Stimulated activated CD8-positive, alpha-beta memory T cell treated with anti-CD3 and anti-CD28 coated beads, Interleukin-4, amount 100 ng/mL, for 1 hour (primary cell): ENCODE measurements at places on chromosomes 12 and 14.

DNA sequence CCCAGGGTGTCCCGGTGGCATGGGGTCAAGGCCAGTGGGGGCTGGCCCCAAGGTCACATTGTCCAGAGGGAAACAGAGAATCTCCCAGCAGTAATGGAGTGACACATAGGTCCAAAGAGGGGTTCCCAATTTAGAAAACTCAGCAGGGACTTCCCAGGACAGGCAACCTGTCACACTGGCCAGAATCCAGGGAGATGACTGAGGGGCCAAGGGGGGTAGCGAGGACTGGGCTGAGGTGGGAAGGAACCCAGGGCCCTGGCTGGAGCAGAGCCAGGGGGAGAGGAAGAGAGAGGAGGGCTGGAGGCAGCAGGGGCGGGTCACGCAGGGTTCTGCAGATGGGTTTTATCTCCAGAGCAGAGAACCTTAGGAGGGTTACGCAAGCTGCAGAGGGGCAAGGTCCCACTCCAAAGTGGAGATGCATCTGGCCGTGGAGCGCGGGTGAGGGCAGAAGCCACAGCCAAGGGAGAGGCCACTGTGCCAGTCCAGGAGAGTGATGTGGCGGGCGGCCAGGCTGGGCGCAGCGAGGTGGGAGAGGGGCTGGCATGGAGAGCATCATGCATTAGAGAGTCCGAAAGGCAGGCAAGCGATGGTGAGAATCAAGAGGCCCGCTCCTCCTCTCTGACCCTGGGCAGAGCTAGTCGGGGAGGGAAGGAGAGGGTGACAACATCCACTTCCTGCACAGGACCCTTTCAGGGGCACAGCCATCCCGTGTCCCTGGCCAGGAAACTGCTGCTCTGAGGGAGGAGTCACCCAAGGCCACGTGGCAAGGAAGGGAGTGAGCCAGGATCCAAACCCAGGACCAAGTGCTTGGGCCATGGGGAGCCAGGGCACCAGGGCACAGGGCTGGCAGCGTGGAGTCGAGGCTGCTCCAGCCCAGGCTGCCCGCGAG lies 29.0 kb downstream of the NCOR2 start:
- no peak for DNase-seq

DNA sequence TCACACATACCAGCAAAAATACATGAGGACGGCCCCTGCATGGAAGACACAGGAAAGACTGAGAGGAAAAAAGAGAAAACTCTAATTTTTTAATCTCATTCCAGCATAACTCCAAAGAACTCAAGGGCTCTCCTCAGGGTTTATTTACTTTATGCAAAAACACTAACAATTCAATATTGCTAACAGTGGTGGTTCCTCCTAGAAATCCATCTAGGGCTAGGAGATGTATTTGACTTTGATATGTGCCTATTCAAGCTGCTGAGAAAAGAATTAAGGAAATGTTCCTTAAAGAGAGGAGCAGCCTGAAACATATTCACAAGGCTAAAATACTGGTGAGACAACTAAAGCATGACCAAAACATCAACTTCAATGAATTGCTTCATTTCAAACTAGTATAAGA lies 57.0 kb downstream of the SLC25A21 start:
- no peak for DNase-seq

DNA sequence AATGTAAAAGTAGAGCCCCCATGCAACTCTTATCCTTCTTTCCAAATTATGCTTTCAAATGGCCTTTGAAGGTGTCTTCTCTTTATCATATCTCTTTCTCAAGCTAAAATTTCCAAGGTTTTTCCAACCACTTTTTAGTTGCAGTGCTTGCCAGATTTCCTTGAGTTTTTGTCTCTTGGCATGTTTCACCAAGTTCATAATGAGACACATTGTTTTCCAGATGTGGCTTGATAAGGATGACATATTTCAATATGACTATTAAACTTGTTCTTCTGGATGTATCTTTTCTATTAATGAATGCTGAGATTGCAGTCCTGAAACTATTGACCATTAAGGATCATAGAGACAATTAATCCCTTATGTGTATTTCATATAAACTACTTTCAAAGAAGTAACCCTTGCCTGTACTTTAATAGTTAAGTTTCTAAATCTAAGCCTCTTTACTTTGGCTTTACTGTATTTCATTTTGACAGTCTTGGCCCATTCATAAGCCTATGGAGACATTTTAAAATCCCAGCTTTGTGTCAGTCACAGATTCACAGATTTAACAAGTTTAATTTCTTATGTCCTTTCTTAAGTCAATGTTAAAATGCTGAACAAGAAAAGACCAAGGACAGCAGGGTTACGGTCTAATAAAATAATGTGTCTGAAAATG lies 151.5 kb downstream of the LRFN5 start:
- DNase-seq, result no peak

DNA sequence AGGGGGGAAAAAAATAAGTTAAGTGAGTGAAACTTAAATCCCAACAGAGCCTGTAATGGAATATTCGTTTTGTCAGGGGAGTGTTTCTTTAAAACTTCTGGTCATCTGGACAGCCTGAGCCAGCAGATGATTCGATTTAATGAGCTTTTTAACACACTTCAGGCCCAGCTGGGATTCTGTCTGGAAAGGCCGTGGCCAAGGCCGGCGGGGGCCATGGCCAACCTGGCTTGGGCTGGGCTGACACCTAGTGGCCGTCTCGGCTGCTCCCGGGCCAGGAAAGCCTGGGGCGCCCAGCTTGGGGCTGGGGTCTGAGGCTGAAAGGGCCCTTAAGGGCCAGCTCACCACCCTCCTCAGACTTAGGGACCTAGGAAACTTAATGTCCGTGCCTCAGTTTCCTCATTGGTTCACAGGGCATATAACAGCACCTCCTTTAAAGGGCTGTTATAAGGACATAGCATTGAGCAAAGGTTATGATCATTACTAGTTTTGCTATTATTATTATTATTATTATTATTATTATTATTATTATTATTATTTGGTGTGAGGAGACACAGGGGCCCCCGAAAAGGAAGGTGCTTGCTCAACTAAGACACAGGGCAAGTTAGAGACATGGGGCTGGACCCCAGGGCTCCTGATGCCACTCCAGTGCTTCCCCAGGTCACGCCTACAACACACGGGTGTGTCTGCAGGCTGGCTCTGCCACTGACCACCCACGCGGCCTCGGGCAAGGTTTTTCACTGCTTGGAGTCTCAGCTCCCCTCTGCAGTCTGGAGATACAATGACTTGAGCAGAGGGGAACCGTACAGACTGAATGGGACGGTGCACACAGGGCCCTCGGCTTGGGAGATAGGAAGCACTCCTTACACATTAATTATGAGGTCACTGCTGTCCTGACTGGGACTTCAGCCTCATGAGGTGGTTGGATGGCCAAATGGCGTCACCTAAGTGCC lies 84.0 kb downstream of the SYNE3 start:
- no peak for DNase-seq

GRCh38 chr14:103374121-103374520 lies 11.1 kb upstream of the MARK3 start:
- DNase-seq, result no peak

- DNase-seq, result no peak
Observed at GRCh38 chr14:105413544-105413886, 6.1 kb upstream of the MTA1 start.

GRCh38 chr14:23248601-23249000 lies 10.9 kb downstream of the RNF212B start:
- no peak for DNase-seq

GRCh38 chr14:68473069-68473468 lies 319.8 kb downstream of the ZFP36L1 start:
- no peak for DNase-seq

GRCh38 chr12:62629413-62629812 lies 162.8 kb downstream of the MON2 start:
- no peak for DNase-seq

GRCh38 chr12:5593086-5593485 lies 161.2 kb downstream of the NTF3 start:
- no peak for DNase-seq

DNA sequence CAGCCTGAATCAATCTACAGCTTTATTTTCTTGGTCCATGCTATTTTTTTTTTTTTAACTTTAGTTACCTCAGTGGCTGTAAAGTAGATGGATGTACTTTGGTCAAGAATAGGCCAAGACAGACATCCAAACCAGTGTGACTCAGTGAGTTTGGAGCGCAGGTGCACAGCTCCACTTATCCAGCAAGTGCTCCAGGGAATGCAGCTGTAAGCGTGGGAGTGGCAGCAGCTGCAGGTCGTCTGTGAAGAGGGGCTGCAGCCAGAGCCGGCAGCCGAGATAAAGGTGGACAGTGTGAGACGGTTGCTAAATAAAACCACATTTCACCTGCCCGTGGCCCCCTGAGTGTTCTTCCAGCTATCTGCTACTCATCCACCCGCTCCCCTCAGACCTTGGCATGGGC lies 1018.7 kb downstream of the AACS start:
- DNase-seq, result no peak

GRCh38 chr14:60856111-60856510 lies 121.5 kb downstream of the MNAT1 start:
- DNase-seq, result no peak

- peak; percentile 33 for DNase-seq
Observed at GRCh38 chr12:108884116-108885012, 4.5 kb downstream of the DAO start.

DNA sequence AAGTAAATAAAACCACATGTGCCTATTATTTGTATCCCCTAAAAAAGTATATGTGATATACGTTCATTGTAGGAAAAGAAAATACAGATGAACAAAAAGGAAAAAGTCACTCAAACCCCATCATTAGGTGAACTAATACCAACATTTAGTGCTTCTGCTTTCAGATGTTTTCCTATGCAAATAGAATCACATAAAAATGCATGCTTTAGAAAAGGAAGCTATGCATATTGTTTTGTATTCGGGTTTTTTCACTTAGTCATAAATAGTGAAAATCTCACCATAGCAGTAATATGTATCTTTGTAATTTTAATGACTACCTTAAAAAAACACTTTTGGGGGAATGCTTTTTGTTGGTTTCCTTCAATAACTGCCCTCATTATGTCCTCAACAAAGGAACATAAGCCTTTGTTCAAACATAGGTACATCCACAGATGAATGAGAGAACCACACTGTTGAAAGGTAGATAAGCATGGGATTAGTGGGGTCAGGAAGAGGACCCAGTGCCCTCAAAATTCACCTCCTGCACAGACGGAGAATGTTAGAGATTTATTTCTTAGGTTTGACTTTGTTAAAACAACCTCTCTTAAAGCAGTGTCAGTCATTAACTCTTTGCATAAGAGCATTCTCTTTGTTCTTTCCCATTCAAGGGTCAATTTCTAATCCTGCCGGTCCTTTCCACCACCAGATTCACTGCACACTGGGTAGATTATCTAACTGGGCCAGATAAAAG lies 6.5 kb downstream of the AMDHD1 start:
- no peak for DNase-seq

GRCh38 chr12:30748147-30748546 lies 6.6 kb downstream of the CAPRIN2 start:
- DNase-seq, result no peak

- DNase-seq, result no peak
Observed at GRCh38 chr14:89125216-89125615, 291.8 kb downstream of the FOXN3 start.

- no peak for DNase-seq
Observed at GRCh38 chr14:95871531-95871930, 5.1 kb upstream of the TUNAR start.

DNA sequence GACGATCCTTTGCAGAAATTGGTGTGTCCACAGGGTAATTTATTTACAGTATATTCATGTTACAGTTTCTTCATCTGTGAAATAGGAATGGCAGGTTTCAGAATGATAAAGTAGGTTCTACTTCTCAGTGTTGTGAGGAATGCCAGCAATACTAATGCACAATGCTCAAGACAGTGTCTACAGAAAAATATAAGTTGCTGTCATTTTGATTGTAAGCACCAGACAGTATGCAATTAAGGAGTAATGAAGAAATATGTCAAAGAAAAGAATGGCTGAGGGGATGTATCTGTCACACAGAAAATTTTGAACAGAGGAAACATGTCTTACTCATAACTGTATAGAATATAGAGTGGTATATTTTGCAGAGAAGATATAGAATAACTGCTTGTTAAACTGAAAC lies 525.4 kb downstream of the GALC start:
- no peak for DNase-seq

DNA sequence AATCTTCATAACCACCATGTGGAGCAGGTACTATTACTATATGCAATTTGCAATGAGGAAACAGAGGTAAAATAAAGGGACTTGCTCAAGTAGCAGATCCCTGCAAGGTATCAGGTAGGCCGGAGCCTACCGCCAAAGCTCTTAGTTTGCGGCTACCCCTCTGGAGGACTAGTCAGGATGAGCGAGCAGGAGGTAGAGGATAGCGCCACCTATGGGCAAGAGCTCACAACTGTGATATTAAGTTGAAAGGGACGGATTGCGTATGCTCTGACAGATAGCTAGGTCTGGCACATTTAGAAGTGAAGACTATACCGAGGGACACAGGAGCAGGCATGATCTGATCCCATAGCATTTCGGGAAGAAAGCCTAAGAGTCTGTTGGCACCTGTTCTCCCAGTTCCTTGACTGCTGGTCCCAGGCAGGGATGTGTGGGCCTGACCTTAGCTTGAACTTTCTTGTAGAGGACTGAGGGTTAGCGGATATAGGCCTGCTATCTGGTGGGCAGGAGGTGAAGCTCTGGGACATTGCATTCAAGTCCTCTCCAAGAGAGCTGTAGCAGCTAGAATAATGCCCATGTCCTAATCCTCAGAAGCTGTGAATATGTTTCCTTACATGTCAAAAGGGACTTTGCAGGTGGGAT lies 48.0 kb downstream of the SLC17A8 start:
- no peak for DNase-seq

GRCh38 chr12:9797722-9798619 lies 29.3 kb upstream of the KLRF1 start:
- peak; percentile 16 for DNase-seq
